ENCODE measurements at places on chromosomes 6 and 20. TPM values are rescaled to one million over a fixed set of nuclear protein-coding genes. Genes with fewer than 3 reads are reported as not detected.

- no peak for DNase-seq
These were observed 15.1 kb upstream of the TRIM39 start for GRCh38 chr6:30311671-30312070.

- no peak for DNase-seq
These were observed 49.5 kb downstream of the DLGAP4 start for GRCh38 chr20:36355469-36356171.

The SMOC2 gene
- 0.68 TPM for total RNA-seq

The RAET1G gene
- not detected for total RNA-seq

The PREX1 gene
- 41.4 TPM for total RNA-seq

All from Caki2 (cell line).